Activated T-helper 2 cell treated with anti-CD3 and anti-CD28 coated beads, Interferon-gamma antibody, Interleukin-2, Interleukin-4, amounts not matched to agents 10 μg/mL and 5 μg/mL and 100 μg/mL, durations not matched to agents 14 hours and 24 hours and 36 hours (primary cell): ENCODE measurements at places on chromosomes 2 and 18. TPM values are rescaled to one million over a fixed set of nuclear protein-coding genes. Genes with fewer than 3 reads are reported as not detected.

EMILIN1 gene
- total RNA-seq: 0.87 and 0.94 TPM in 2 replicates

DNA sequence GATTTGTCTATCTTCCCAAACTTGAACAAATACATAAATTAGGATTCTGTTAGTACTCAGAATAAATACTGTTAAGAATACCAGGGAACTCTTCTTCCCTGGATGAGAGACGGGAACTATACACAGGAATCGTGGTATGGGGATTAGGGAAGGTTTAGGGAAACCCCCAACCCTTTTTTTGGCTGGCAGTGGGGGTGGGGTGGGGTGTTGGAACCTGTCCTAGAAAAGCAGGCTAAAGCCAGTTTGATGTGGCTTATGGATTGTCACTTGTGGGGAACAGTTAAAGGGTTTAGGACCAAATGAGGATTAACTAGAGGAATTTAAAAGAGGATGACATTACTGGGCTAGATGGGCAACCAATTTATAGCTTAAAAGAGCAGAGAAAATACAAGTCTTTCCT lies 1.8 kb downstream of the SLC4A10 start:
- H3K4me1 ChIP-seq: peaks cover 3% of the 10 kb centered on the region
- H3K27me3 ChIP-seq: peaks cover 44% of the 10 kb centered on the region
- no peak overlapping the region for H3K27ac ChIP-seq
- H3K36me3 ChIP-seq: no peaks in the 10 kb centered on the region

DNA sequence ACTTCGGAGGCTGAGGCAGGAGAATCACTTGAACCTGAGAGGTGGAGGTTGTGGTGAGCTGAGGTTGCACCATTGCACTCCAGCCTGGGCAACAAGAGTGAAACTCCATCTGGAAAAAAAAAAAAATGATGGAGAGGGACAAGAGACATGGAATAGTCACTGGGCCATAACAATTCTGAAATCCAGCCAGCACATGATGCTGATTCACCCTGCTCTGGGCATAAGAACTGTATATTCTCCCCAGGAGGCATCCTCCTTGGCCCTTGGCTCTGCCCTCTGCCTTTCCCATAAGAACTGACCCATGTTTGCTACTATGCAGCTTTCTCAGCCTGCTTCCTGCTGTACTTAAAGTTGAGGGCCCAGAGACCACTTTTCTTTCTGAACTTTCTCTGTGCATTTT lies 297.7 kb downstream of the GBX2 start:
- no peak for DNase-seq
- H3K4me1 ChIP-seq: no peaks in the 10 kb centered on the region
- no peak overlapping the region for H3K4me3 ChIP-seq

GRCh38 chr2:158357699-158358098 lies 98.9 kb downstream of the CCDC148 start:
- no peaks in the 10 kb centered on the region for H3K36me3 ChIP-seq
- H3K4me1 ChIP-seq: no peaks in the 10 kb centered on the region
- H3K27ac ChIP-seq: no peak overlapping the region
- H3K27me3 ChIP-seq: no peaks in the 10 kb centered on the region
- DNase-seq: no peak
- no peak overlapping the region for H3K4me3 ChIP-seq

DNA sequence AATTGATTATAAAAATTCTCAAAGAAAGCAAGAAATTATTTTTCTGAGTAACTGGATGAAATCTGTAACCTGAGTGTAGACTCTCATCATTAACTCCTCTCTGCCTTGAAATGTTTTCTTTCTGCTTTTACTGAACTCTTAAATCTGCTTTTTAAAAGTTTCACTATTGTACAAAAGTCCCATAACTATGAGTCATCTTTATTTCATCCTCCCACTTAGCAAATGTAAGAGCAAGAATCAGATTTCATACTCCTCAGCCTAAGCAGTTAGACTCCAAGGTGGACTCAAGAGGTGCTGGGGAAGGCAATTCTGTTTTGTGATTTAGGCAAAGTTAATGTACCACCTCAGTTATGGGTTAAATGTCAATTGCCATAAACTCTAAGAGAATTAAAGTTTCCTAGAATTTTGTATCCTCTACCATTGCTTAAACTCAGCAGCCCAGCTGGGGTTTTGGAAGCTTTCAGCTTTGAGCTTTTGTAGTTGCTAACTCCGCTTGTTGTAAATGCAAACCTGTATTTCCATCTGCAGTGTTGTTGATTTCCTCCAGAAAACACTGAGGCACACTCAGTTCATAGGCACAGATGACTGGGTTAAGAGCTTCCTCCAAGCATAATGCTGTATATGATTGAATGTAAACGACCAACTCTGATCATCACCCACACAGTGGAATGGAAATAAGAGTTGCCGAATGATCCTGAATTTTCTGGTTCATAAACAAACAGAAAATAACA lies 268.8 kb downstream of the ARHGAP15 start:
- no peak for DNase-seq
- no peak overlapping the region for H3K27ac ChIP-seq
- peaks cover 17% of the 10 kb centered on the region for H3K4me1 ChIP-seq
- peaks cover 6% of the 10 kb centered on the region for H3K36me3 ChIP-seq
- no peak overlapping the region for H3K4me3 ChIP-seq
- H3K27me3 ChIP-seq: no peaks in the 10 kb centered on the region

GRCh38 chr2:29900971-29901633 lies 20.3 kb downstream of the ALK start:
- H3K4me1 ChIP-seq: no peaks in the 10 kb centered on the region
- DNase-seq: no peak
- no peaks in the 10 kb centered on the region for H3K36me3 ChIP-seq
- no peak overlapping the region for H3K27ac ChIP-seq

- H3K4me3 ChIP-seq: no peak overlapping the region
- no peaks in the 10 kb centered on the region for H3K27me3 ChIP-seq
- no peaks in the 10 kb centered on the region for H3K4me1 ChIP-seq
- H3K27ac ChIP-seq: no peak overlapping the region
These were observed 281.3 kb downstream of the DYSF start for GRCh38 chr2:71734620-71735019.

DNA sequence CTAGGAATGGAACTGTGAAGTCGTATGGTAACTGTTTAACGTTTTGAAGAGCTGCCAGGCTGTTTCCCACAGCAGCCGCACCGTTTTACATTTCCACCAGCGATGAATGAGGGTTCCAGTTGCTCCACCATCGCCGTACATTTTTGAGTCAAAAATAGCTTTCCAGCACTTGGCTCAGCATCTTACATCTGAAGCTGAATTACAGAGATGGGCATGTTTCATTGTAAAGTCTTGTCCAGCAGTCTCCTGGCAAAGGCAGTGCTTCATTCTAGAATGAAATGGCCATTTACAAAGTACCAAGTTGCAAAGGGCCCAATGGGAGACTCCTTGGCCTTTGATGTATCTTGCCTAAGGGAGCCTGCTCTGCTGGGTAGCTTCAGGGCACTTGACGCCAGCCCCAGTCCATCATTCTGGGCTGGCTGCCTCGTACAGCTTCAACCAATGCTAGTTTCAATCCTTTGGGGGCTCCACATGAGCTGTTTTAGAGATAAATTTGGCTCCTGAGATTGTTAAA lies 45.1 kb downstream of the ATIC start:
- H3K27me3 ChIP-seq: no peaks in the 10 kb centered on the region
- H3K27ac ChIP-seq: no peak overlapping the region
- H3K36me3 ChIP-seq: peaks cover 38% of the 10 kb centered on the region

BOLL gene
- total RNA-seq: not detected in 2 replicates

CCDC74B gene
- total RNA-seq: 0.94 and 1.1 TPM in 2 replicates

FOXD4L1 gene
- 0.14 and 0.30 TPM in 2 replicates for total RNA-seq

TMEM169 gene
- 1.3 and 1.6 TPM in 2 replicates for total RNA-seq

GRCh38 chr2:135009339-135009738 lies 37.9 kb downstream of the MAP3K19 start:
- H3K4me1 ChIP-seq: peaks cover 7% of the 10 kb centered on the region
- no peak overlapping the region for H3K4me3 ChIP-seq
- no peak for DNase-seq
- no peaks in the 10 kb centered on the region for H3K36me3 ChIP-seq

GRCh38 chr2:1249897-1250687 lies 163.2 kb upstream of the TPO start:
- peaks cover 13% of the 10 kb centered on the region for H3K27me3 ChIP-seq
- H3K4me1 ChIP-seq: peaks cover 5% of the 10 kb centered on the region
- H3K36me3 ChIP-seq: no peaks in the 10 kb centered on the region
- H3K27ac ChIP-seq: no peak overlapping the region

- no peaks in the 10 kb centered on the region for H3K36me3 ChIP-seq
- H3K4me1 ChIP-seq: no peaks in the 10 kb centered on the region
- DNase-seq: no peak
- H3K27ac ChIP-seq: no peak overlapping the region
- H3K27me3 ChIP-seq: no peaks in the 10 kb centered on the region
These were observed 1603.8 kb upstream of the ZEB2 start for GRCh38 chr2:146123714-146124113.

DNA sequence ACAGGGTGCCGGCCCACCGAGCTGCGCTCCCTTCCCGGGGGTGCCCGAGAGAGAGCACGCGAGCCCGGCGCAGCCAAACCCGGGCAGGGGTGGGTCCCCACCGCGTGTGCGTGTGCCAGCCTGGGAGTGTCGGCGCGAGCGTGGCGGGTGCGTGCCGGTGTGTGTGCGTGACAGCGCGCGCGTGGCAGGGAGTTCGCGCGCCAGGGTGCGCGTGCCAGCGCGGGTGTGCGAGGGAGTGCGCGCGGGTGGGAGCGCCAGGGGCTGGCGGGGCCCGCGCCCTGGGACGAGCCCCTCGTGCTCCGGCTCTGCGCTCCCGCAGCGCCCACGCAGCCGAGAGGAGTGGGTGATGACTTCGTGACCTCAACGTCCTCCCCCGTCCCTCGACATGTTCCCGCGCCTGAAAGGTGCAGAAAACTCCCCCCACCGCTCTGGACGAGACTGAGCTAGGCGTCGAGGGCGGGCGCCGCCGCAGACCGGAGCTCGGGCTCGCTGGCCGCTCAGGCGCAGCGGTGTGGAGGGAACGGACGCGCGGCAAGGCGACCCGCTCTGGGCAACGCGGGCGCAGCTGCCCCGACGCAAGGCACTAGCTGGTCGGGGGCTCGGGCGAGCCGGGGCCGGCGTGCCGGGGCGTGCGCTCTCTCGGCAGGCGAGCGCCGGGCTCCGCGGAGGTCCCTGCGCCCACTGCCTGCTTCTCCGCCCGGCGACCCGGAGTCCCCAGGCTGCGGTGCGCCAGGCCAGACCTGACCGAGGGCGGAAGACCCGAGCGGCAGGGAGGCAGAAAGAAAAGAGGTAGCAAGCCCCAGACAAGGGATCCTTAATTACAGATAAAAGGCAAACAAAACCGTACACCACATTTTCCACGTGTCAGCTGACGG lies 582.8 kb downstream of the ZEB2 start:
- H3K4me1 ChIP-seq: peaks cover 9% of the 10 kb centered on the region
- peak overlapping the region; percentile 36 for H3K27ac ChIP-seq
- peak overlapping the region; percentile 65 for H3K4me3 ChIP-seq
- DNase-seq: no peak
- H3K27me3 ChIP-seq: peaks cover 64% of the 10 kb centered on the region
- H3K36me3 ChIP-seq: no peaks in the 10 kb centered on the region

TRAF3IP1 gene
- 13.9 and 14.4 TPM in 2 replicates for total RNA-seq

DNA sequence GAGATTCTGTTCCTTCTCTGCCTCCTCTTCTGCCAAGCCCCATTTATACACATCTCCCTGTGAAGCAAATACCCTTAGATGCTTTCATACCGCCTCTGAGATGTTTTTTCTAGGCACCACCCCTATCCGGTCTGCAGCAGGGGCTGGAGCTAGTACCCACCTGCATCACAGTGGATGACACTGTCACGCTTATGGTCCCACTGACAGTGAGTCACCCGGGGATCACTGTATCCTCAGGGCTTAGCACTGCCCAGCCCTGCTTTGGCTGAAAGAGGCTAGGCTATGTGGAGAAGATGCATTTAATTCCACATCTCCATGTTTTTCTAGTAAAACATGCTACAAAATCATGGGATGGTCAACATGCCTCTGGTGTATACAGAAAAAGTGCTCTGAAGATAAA lies 9.9 kb downstream of the FABP1 start:
- H3K4me1 ChIP-seq: no peaks in the 10 kb centered on the region
- H3K27me3 ChIP-seq: peaks cover 6% of the 10 kb centered on the region
- H3K36me3 ChIP-seq: no peaks in the 10 kb centered on the region
- no peak overlapping the region for H3K27ac ChIP-seq
- no peak overlapping the region for H3K4me3 ChIP-seq
- DNase-seq: no peak

DNA sequence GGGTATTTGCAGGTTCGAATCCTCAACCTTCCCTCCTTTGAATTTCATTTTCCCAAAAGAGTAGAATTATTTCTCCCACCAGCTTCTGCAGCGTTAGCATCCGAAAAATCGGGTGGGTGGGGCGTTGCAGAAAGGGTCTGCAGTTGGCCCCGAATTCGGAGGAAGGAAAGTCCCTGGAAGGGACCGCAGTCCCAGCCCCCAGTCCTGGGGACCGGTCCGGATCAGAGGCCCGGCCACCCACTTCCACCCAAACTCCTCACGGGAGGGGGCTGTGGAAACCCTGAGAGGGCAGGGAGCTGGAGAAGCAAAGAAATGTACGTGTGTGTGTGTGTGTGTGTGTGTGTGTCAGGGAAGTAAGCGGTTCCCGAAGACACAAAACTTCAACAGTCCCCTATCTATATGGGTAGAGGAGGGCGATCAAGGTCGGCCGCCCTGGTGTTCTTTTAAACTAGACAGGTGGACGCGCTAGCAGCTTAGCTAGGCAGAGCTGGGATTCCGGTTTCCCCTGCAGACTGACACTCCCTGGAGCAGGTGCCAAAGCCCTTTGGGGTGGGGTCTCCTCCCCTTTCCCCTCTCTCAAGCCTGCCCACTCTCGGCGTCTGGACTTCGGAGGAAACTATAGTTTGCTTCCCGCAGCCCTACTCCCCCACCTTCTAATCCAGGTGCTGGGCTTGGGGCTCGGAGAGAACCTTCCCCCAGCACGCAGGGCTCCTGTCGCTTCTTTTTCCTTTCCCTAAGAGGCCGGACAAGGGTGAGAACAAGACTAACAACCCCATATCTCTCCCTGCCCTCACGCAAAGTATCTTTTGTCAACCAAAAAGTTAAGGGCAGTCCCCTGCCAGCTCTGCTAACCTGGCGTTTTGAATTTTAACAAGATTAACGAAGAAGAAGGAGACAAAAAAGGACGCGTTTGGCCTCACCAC lies 4.8 kb upstream of the ONECUT2 start:
- DNase-seq: no peak
- peaks cover 4% of the 10 kb centered on the region for H3K4me1 ChIP-seq
- no peak overlapping the region for H3K4me3 ChIP-seq
- no peaks in the 10 kb centered on the region for H3K36me3 ChIP-seq
- H3K27me3 ChIP-seq: peaks cover 74% of the 10 kb centered on the region

SERPINB4 gene
- total RNA-seq: not detected in 2 replicates

AGXT gene
- not detected in 2 replicates for total RNA-seq

DNA sequence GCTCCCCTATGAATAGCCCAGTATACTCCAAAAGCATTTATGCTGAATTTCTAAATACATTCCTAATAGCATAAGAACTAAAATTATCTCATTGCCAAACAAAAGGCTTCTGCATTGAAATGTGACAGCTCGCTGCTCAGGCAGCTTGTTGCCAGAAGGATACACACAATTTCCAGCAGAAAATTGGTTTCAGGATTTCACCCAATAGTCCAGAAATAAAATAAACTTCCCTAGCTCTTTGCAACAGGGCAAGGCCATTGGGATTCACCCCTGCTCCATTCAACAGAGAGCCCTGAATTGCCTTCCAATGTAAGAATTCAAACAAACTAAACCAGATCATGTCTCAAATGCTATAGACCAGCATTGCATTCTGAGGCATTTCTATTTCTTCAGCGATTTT lies 70.7 kb downstream of the RBM43 start:
- no peaks in the 10 kb centered on the region for H3K4me1 ChIP-seq
- H3K36me3 ChIP-seq: no peaks in the 10 kb centered on the region
- no peak overlapping the region for H3K27ac ChIP-seq
